ENCODE measurements at places on chromosomes 1 and 21.

DNA sequence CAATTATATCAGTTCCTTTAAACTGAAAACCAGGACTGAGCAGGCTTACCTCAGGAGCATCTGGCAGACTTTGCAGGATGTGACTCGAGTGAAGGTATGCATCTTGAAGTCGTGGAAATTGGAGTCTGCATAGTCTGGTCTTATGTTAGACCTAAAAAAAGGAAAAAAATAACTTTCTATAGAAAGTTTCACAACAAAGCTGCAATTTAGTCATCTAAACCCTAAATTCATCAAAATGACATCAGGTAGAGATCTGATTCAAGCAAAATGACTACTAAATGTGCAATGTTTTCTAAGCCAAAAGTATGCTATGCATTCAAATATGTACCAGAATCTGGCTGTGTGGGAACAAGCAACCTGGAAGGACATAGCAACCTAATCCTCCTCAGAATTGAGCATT, 260.1 kb downstream of the VAV3 start:
- no peak for DNase-seq

- no peak for DNase-seq
These were observed 13.8 kb upstream of the UBL4B start for GRCh38 chr1:110098222-110099026.

GRCh38 chr1:5836776-5837440, 155.3 kb downstream of the NPHP4 start:
- no peak for DNase-seq

DNA sequence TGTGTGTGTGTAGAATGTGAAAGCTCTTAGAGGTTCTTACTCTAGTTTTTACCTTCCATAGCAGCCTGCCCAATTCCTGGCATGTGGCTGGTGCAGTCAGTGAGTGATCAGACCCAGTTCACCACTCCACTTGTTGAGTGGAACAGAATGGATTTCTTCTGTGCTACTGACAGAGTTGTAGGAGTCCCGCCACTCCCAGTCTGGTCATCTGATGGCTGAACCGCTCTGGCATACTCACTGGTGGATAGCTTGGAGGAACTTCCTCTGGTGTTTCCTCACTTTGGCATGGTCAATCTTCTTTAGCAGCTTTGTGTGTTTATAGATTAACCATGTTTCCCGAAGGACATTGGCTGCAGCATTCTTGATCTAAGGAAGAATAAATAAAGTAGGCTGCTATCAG, 106.7 kb upstream of the ADAR start:
- DNase-seq, result no peak

All from SJSA1 (cell line).